Caki2 (cell line): ENCODE measurements at places on chromosomes 16 and 17. TPM values are rescaled to one million over a fixed set of nuclear protein-coding genes. Genes with fewer than 3 reads are reported as not detected.

GRCh38 chr16:26889740-26890139 is 177.0 kb upstream of the C16orf82 start:
- no peak for DNase-seq

DNA sequence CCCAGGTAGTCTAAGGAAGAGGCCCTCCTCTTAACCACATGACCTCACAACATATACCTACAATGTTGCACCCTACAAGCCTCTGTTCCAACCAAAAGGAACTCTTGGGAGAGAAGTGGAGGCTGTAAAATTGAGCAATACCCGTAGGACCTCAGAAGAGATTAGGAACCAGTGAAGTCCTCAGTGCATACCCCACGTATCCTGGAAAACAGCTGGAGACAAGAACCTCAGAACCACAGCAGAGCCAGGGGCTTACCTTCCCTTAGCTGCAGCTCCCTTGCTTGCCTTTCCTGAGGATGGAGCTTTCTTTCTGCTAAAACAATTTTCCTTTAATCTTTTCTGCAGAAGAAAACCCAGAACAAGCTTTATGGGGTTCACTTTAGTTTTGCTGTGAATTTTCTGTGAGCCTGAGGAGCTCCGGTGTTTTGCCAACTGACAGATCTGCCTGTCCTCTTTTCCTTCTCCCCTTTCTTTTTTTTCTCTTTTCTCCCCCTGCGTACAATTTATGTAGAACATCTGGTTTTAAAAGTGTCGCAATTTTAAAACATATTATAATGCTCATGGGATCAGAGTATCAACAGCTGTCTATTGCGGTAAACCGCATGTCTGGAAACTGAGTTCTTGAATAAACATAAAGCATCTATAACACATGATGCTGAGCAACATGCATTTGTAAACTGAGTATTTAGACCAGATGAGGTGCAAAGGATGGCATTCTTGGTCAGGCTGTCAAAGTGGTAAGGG is 226.4 kb upstream of the MAF start:
- no peak for DNase-seq

The FN3K gene
- total RNA-seq: 0.98 and 1.1 TPM in 2 replicates

The P2RX1 gene
- total RNA-seq: not detected in 2 replicates
